Amygdala (tissue), 56 donors: ENCODE measurements at places on chromosomes 13 and 19.
A peak's percentile ranks its signal among the peaks of the same experiment; 100 is the strongest.

DNA sequence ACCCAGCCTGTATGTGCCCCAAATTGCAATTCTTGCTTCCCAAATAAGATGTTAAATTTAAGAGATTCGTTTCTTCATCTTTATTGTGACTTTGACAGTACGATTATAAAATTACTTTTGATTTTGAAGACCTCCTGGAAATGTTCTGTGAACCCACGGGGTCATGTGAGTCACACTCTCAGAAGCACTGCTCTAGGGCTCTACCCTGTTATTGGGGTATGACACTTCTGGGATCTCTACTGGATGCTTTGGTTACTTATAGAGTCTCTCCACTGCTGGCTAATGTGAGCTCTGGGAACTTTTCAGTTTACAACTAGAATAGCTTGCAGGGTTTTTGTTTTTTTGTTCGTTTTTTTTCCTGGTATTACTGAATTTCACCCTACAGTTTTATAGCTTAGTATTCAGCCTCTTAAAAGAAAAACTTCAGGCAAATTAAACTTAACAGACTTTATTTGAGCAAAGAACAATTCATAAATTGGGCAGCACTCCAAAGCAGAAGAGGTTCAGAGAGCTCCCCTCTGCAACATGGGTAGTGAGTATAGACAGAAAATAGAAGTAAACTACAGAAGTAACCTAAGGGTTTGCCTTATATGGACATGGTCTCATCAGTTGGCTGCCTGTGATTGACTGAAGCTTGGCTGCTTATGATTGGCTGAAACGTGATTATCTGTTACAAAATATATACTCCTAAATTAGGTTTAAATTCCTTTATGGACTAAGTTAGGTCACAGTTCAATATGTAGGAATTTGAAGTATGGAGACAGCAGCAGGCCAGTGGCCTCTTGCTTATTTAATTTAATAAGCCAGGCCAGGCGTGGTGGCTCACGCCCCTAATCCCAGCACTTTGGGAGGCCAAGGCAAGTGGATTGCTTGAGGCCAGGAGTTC is 28.5 kb upstream of the PSPC1 start:
- DNase-seq, result no peak

DNA sequence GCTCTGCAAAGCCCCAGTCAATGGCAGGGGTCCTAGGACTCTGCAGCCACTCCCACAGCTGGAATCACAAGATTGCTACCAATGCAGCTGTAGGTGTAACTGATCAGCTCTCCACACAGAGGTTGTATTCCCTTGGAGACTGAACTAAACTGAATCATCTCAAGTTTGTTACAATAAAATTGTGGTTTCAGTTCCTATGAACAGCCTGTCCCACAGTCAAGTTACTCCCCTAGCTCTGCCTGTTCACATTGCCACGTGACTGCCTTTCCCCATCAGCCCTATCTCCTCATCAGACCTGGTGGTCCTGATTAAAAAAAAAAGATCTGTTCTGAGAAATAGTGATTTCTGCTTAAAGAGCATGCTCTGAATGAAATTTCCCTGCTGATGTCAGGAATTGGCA is 287.9 kb upstream of the NBEA start:
- no peak for DNase-seq

DNA sequence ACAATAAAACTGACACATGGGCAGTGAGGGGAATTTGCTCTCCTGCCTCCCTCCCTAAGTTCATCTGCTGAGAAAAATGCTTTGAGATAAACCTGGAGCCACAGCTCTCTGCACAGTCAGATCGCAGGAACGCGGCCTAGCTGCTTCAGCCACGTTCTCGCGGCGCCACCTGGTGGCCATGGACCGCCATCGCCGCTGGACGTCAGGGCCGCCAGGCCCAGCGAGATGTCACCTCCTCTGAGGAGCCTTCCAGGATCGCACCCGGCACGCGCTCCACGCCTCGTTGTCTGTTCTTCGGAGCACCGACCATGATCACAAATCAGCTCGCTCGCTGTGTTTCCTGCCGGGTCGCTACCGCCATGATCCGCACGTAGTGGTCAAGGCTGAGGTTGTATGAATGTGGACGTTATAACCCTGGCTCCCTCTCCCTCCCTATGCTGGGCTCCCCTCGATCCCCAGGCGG is 20.6 kb upstream of the USP29 start:
- DNase-seq, result peak; percentile 79

DNA sequence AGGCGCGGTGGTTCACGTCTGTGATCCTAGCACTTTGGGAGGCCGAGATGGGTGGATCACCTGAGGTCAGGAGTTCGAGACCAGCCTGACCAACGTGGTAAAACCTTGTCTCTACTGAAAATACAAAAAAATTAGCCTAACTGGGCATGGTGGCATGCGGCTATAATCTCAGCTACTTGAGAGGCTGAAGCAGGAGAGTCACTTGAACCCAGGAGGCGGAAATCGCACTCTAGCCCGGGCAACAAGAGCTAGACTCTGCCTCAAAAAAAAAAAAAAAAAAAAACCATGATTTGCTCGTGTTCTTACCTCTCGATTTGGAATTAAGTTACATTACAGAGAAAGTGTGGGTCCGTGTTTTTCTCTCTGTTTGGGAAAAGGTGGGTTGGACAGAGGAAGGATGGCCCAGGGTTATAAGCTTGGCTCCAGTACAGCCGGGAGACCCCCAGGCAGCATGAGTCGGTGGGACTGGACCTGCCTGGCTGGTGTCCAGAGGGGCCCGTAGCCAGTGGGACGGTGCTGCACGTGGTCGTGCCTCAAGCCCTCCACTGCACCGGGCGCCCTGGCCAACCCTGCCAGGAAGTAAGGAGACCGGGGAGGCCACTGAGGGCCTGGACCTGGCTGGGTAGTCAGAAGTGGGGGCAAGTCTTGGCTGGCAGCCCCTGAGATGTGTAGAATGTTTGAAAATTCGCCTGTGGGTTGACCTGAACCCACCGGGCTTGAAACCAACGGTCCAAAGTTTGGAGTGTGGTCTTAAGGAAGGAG is 3.7 kb downstream of the RPS15 start:
- no peak for DNase-seq
